ENCODE measurements at places on chromosomes 5 and 9.

DNA sequence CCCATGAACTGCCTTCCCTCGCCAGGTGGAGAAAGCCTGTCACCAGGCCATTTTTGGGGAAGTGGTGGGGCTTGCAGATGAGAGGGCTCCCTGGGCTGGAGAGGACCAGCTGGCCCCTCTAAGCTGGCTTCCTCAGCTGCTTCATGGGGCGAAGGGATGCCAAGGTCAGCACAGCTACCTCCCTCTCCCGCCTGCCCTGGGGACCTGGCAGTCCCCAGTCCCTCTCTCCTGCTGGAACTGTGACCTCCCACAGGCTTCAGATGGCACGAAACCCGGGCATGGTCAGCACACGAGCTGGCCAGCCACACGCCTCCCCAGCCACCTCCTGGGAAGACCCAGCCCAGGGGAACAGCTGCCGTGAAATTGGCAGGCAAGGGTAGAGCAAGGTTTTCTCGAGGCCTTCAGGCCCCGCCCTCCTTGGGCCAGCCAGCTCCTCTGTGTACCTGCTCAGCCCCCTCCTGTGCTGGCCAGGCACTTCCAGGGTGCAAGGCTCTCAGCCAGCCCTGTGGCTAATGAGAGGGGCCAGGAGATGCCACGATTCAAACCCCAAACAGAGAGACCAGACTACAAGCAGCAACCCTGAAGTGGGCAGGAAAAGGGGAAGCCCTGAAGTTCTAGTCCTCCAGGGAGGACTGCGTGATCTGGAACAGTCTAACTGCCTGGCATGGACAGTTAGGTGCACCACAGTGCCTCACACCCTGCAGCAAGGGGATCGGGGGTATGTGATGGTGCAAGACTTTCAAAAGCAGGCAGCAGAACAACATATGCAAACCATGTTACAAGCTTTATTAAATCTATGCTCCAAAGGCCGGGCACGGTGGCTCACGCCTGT is 12.9 kb downstream of the PLPP7 start:
- no peak for DNase-seq

GRCh38 chr5:14062178-14062577 is 81.0 kb upstream of the TRIO start:
- no peak for DNase-seq

DNA sequence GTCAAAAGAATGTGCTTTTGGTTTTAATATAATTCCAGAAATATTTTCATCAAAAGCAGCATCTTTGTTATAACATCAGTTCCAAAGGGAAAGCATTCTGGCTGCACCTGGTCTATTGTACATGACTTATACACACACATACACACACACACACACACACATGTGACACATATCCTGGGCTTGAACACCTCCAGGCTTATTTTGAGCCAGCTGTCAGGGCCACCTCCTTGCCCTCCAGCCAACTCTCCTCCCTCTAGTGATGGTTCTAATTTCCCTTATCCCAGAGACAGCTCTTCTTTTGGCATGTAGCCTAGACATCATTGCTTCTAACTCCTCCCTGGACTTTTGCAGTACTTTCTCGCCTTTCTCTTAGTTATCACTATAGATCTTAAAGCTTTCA is 115.0 kb downstream of the PIK3R1 start:
- no peak for DNase-seq

GRCh38 chr5:178931846-178932760 is 8.9 kb upstream of the ZNF454 start:
- DNase-seq: no peak

DNA sequence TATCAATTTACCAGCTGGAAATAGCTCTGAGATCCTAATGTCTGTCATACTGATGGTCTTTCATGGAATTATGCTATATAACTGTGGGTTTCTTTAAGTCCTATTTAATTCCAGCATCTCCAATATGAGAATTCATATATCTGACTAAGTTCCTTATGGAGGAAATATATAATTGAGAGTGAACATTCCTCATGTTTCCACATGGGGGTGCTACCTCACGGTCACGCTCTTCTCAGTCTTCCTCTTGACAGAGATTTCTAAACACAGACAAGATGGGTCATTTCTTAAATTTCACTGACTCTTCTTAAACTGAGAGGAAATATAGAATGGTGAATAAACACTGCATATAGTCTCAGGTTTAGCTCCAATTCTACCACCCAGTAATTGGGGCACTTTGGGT is 212.1 kb downstream of the SLF1 start:
- DNase-seq: no peak

- no peak for DNase-seq
These were observed 89.2 kb upstream of the PRRC1 start for GRCh38 chr5:127428276-127428675.

- DNase-seq: no peak
These were observed at the start of gene PCDHA8 for GRCh38 chr5:140840978-140841962. Gene PCDHA8, plus strand, starts transcription at chr5:140841187. Its CDS starts 135 bp downstream, at chr5:140841322.

- no peak for DNase-seq
These were observed 35.8 kb upstream of the ATP10B start for GRCh38 chr5:160887780-160888179.

GRCh38 chr9:133609311-133610098 is at the start of gene FAM163B:
Gene FAM163B, minus strand, starts transcription at chr9:133609389. Its CDS starts 29,166 bp downstream, at chr9:133580223.
- DNase-seq: peak; percentile 51

- peak; percentile 59 for DNase-seq
These were observed 344.0 kb downstream of the PTPRD start for GRCh38 chr9:10268531-10269485.

GRCh38 chr5:18394443-18394804 is 760.2 kb downstream of the TAF11L14 start:
- DNase-seq: no peak

DNA sequence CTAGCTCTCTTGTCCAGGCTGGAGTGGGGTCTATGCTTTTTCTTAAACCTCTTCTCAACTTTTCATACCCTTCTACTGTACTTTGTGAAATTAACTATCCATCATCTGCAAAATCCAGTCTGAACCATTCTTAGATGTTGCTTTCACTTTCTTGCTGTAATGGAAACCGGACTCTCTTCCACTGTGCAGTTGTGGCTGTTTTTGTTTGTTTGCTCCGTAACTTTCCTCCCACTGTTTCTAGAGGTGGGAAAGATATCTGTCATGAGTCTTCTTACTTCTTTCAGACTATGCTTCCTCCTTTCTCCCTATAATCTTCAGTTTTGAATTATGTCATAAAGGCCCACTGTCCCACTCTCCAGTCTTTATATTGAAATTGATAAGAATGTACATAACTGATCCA is 6.5 kb downstream of the TNPO1 start:
- no peak for DNase-seq

GRCh38 chr9:86766912-86767311 is 180.4 kb downstream of the GAS1 start:
- no peak for DNase-seq

GRCh38 chr5:21623831-21624230 is 1229.3 kb downstream of the CDH12 start:
- DNase-seq: no peak

DNA sequence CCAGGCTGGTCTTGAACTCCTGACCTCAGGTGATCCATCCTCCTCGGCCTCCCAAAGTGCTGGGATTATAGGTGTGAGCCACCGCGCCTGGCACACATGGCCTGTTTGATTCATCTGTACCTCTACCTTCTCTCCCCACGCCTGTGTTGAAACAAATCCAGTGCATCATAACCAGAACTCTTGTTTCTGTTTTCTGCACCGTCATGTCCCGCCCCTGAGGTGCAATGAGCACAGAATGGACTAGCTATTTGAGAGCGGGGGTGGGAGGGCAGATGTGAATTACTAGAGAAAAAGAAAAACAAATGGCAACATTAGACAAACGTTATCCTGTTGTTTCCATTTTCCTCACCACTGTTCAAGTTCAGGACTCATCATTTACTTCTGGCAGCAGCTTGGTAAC is 10.7 kb upstream of the FAM193B start:
- no peak for DNase-seq

DNA sequence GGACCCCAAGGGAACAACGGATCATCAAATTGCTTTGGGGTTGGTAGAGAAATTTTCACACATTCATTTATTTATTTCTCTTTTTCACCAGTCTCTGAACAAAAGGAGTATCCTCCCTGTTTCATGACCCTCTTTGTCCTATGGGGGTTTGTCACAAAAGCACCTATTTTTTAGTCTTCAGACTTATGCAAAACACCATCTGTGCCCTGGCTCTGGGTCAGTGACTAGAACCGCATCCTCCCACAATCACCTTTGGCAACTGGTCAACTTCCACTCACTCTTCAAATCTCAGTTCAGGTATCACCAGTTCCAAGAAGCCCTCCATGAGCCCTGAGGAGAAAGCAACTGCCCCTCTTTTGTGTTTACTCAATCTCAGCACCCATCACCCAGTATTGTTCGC is 395.7 kb downstream of the CDK5RAP2 start:
- no peak for DNase-seq

- DNase-seq: no peak
These were observed 86.9 kb upstream of the CTNNA1 start for GRCh38 chr5:138666226-138666742.

GRCh38 chr5:76427206-76428140 is 24.4 kb downstream of the IQGAP2 start:
- peak; percentile 62 for DNase-seq

GRCh38 chr5:96690861-96691260 is 28.7 kb downstream of the CAST start:
- no peak for DNase-seq
